Tibial nerve (tissue), 4 donors: ENCODE measurements at places on chromosomes 16 and 17. TPM values are rescaled to one million over a fixed set of nuclear protein-coding genes. Genes with fewer than 3 reads are reported as not detected.

Gene HOXB8
- total RNA-seq = not detected

DNA sequence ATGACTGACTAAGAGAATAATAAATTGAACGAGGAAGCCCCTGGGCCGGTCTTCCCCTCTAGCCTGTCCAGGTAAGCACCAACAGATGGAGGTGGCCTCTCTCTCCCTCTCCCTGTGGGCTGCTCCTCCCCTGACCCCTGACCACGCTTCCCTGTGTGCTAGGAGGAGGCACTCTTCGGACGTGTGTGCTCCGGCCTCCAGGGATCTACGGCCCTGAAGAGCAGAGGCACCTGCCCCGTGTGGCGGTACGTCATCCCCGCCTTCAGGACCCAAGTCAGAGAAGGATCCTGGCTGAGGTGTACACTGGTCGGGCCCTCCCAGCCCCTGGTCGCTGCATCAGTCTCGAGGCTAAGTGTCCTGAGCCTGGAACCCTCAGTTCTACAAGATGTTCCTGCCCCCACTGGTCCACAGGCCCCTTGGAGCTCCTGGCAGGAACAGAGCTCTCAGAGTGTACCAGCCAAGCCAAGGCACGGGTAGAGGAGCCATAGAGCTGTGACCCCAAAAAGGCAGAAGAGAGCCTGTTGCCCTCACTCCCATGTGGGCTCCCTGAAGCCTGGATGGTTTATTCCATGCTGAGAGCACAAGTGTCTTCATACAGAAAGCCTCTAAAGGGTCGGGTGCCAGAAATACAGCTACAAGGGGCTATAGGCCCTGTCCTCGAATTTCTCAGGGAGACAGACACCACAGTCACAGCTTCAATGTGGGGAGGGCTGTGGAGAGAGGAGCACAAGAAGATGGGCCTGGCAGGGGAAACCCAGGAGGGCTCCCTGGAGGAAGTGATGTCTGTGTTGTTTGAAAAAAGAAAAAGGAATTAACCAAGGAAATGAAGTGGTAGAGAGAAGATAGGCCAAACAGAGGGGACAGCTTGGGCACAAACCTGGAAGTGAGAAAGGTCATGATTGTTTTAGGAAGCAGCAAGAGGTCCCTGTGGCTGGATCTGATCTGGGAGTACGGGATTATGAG is 15.9 kb downstream of the SDR42E2 start:
- H3K27me3 ChIP-seq = no peaks in the 10 kb centered on the region
- H3K4me3 ChIP-seq = no peak overlapping the region
- H3K4me1 ChIP-seq = no peaks in the 10 kb centered on the region
- no peak overlapping the region for H3K27ac ChIP-seq
- no peak for DNase-seq

DNA sequence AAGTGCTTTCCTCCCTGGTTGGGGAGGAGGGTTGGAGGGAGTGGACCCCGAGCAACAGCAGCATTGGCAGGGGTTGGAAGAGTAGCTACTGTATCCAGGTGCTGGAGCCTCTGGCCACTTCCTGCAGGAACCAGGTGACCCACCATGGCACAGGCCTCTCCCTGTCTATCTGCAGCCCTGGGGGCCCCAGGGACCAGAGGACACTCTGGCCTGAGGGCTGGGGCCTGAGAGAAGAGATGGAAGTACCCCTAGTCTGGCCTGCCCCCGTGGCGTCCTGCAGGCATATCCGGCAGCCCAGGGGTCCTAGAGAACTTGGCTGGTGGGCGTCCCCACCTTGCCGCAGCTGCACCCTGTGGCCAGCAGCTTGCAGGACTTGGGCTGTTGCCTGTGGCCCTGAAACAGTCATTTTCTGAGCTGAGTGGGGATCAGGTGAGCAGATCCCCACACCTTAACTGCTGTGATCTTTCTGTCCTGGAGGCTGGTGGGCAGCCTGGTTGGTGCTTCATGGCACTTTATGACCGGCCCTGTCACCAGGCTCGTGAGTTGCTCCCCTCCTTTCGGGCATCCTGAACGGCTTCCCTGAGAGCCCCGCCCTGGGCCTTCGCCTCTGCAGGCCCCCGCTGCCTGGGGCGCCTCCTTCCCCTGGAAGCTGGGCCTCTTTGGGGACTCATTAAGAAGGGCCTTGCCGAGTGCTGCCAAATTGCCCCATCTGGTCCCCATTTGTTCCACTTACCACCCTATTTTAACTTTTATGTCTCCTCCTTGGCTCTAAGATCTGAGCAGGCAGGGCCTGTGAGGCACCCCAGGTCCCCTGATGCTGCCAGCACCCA is 298.6 kb downstream of the SEC14L1 start:
- no peak overlapping the region for H3K4me3 ChIP-seq
- H3K27ac ChIP-seq = peak overlapping the region; percentile 87
- H3K27me3 ChIP-seq = no peaks in the 10 kb centered on the region

GRCh38 chr17:17812211-17813054 is 24.4 kb downstream of the SREBF1 start:
- H3K27me3 ChIP-seq = no peaks in the 10 kb centered on the region
- peak overlapping the region; percentile 85 for H3K27ac ChIP-seq
- peak; percentile 85 for DNase-seq
- H3K4me3 ChIP-seq = no peak overlapping the region

DNA sequence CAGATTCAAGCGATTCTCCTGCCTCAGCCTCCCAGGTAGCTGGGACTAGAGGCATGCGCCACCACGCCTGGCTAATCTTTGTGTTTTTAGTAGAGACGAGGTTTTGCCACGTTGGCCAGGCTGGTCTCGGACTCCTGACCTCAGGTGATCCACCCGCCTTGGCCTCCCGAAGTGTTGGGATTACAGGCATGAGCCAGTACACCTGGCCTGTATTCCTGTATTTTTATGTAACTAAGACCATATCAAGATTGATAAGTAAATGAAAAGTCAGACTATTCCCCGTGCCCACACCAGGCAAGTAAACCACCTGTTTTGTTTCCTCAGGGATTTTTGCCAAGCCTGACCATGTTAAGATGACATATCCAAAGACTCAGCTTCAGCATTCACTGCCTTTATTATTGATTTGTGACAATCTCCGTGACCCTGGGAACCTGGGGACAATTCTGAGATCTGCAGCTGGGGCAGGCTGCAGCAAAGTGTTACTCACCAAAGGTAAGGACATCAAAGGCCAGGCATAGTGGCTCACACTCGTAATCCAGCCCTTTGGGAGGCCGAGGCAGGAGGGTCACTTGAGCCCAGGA is 5.6 kb downstream of the MRM3 start:
- H3K27me3 ChIP-seq = no peaks in the 10 kb centered on the region
- H3K4me3 ChIP-seq = no peak overlapping the region
- H3K36me3 ChIP-seq = no peaks in the 10 kb centered on the region
- DNase-seq = no peak

DNA sequence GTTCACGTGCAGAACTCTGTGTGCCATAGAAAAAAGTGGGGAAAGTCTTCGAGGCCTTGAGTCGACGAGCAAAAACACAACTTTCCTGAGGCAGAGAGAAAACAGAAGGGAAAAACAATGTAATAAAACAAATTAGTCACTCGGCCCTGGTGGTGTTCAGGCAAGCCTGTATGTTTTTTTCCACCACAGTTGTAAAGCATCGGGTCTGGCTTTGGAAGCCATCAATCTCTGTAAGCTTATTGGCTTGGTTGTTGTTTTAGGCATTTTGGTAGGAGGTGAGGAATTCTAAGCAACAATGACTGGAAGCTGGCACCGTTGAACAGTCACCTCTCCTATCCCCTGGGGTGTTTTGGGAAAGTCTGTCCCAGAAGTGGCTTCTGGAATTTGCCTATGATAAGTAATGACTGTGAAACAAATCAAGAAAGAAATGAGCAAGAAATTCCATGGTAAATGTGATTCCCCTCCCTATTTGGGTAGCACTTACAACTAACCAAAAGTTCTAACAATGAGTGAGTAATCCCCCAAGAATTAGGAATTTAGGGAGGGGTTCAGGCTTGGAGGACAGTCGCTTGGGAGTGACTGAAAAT is 2.8 kb downstream of the CDH13 start:
- no peaks in the 10 kb centered on the region for H3K4me1 ChIP-seq
- H3K27ac ChIP-seq = no peak overlapping the region
- no peak for DNase-seq
- H3K27me3 ChIP-seq = peaks cover 27% of the 10 kb centered on the region

- H3K36me3 ChIP-seq = no peaks in the 10 kb centered on the region
- H3K27ac ChIP-seq = no peak overlapping the region
- no peaks in the 10 kb centered on the region for H3K4me1 ChIP-seq
- DNase-seq = no peak
- no peaks in the 10 kb centered on the region for H3K27me3 ChIP-seq
Observed at GRCh38 chr17:54899721-54900456, 763 bp upstream of the TOM1L1 start.

- H3K4me3 ChIP-seq = no peak overlapping the region
- DNase-seq = no peak
- no peaks in the 10 kb centered on the region for H3K36me3 ChIP-seq
- no peaks in the 10 kb centered on the region for H3K27me3 ChIP-seq
Observed at GRCh38 chr16:17571499-17572093, 100.8 kb upstream of the XYLT1 start.

Gene RAP1GAP2
- 14.9 TPM for total RNA-seq

DNA sequence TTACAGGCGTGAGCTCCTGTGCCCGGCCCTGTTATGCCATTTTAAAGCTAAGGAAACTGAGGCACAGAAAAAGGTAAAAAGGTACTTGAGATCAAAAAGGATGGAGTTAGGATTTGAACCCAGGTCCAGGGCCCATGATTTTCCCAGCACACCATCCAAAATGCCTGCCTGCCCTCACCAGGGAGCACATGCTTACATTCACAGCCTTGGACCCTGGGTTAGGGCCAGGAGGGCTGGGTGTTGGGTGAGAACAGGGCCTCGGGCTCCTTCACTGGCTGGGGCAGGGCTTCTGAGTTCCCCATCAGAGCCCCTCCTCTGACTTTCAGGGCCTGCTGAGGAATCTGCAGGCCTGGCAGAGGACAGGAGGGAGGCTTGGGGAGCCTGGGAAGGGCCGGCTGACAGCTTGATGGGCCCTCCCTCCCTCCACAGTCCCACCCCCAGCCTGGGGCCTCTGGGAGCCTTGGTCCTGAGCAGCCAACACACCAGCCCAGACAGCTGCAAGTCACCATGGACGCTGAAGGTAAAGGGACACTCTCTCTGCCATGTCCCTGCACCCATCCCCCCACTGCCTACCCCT is at the start of gene QPRT:
Gene QPRT (plus strand): TSS at position 490 of the 577 bp plus-strand sequence. CDS start 18 bp downstream, at position 508.
- H3K4me3 ChIP-seq = peak within 1 kb of the TSS; percentile 42
- H3K4me1 ChIP-seq = peaks cover 22% of the 10 kb centered on the region
- no peak for DNase-seq
- H3K27me3 ChIP-seq = no peaks in the 10 kb centered on the region

DNA sequence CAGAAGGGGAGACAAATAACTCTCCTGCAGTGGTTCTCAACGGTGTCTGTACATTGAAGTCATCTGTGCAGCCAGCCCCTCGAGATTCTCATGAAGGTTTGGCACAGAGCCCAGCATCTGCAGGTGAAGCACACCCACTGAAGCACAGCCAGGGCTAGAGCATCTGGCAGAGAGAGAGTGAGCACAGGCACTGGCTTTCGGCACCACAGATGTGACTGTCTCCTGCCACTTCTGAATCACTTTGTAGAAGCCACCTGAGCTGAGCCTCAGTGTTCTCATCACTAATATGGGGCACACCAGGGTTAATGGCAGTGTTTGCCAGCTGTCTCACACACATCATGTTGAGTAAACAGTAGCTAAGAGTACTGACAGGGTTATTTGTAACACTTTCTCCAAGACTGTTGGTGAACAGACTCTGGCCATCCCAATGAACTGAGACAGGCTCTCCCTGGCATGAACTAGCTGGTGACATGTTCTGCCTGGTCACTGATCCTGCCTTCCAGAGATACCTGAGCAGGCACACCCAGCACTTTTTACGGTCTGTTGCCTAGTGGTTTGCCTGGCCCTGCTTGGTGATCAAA is 10.9 kb downstream of the HSPB9 start:
- no peaks in the 10 kb centered on the region for H3K36me3 ChIP-seq
- no peak overlapping the region for H3K4me3 ChIP-seq
- H3K4me1 ChIP-seq = peaks cover 32% of the 10 kb centered on the region
- peak overlapping the region; percentile 82 for H3K27ac ChIP-seq

Gene PLD2
- total RNA-seq = 63.0 TPM

- no peak overlapping the region for H3K4me3 ChIP-seq
- H3K27me3 ChIP-seq = no peaks in the 10 kb centered on the region
Observed at GRCh38 chr17:37523715-37524219, 34.1 kb downstream of the DUSP14 start.

DNA sequence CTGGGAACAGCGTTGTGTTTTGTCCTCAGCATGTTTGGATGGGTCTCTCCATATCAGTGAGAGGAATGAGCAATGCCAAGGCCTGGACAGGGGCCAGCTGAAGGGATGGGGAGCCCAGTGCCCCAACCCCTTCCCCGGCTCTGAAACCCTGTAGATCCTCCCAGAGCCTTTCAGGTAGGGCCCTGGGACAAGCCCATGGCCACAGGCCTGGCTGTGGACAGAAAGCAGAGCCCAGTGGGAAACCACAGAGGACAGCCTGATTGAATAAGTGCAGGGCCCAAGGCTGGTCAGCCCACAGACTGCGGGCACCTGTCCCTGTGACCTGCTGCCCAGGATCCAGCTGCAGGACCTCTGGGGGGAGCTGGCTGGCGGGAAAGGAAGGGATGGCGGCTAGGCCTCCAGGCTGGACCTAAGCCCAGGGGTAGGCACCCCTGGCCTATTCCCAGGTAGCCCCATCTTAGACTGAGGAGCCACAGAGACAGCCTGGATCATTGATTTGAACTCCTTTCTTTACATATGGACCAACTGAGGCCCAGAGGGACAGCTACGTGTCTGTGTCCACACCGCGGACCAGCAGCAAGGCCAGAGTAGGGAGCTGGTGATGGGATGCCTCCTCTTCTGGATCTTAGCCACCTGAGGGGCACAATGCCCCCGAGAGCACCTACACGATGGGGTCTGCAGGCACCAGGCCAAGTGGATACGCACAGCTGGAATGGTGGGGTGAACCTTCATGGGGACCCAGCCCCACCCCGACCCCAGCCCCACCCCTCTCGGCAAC is 1.3 kb downstream of the CCDC102A start:
- DNase-seq = no peak
- H3K27me3 ChIP-seq = no peaks in the 10 kb centered on the region
- H3K36me3 ChIP-seq = no peaks in the 10 kb centered on the region
- peak overlapping the region; percentile 58 for H3K27ac ChIP-seq
- H3K4me1 ChIP-seq = peaks cover 63% of the 10 kb centered on the region
- peak overlapping the region; percentile 66 for H3K4me3 ChIP-seq

Gene GCGR
- total RNA-seq = 3.9 TPM

- H3K4me3 ChIP-seq = no peak overlapping the region
- H3K4me1 ChIP-seq = peaks cover 6% of the 10 kb centered on the region
- DNase-seq = no peak
- H3K36me3 ChIP-seq = no peaks in the 10 kb centered on the region
Observed at GRCh38 chr16:1428511-1428910, 2.4 kb upstream of the PERCC1 start.

Gene OR1D5
- not detected for total RNA-seq

- no peaks in the 10 kb centered on the region for H3K36me3 ChIP-seq
- H3K4me1 ChIP-seq = no peaks in the 10 kb centered on the region
- H3K27me3 ChIP-seq = no peaks in the 10 kb centered on the region
Observed at GRCh38 chr17:67452681-67453554, 75.8 kb downstream of the PITPNC1 start.

DNA sequence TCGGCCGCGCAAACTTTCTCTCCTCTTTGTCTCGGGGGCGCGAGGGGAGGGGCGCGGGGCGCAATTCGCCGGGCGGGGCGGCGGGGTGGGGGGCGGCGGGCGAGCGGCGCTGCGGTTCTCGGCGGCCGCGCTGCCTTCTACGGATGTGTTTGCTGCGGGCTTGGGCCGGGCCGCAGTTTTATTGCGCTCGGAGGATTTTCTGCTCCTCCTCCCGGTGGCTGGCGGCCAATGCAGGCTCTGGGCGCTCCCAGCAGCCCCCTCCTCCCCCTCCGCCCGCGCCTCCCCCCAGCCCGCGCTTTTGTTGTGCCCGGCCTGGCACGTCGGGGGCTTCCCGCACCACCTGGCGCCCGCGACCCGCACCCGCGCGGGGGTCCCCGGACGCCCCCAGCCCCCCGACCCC is at the start of gene TIMP2:
Gene TIMP2 (minus strand): TSS at position 154 of the 400 bp plus-strand sequence. CDS start 299 bp downstream, outside the sequence.
- H3K4me1 ChIP-seq = peaks cover 31% of the 10 kb centered on the region
- no peaks in the 10 kb centered on the region for H3K36me3 ChIP-seq
- H3K27me3 ChIP-seq = no peaks in the 10 kb centered on the region
- peak within 1 kb of the TSS; percentile 86 for H3K4me3 ChIP-seq
- DNase-seq = peak; percentile 83
- H3K27ac ChIP-seq = peak within 1 kb of the TSS; percentile 97
